ENCODE measurements at places on chromosomes 2 and 18.

DNA sequence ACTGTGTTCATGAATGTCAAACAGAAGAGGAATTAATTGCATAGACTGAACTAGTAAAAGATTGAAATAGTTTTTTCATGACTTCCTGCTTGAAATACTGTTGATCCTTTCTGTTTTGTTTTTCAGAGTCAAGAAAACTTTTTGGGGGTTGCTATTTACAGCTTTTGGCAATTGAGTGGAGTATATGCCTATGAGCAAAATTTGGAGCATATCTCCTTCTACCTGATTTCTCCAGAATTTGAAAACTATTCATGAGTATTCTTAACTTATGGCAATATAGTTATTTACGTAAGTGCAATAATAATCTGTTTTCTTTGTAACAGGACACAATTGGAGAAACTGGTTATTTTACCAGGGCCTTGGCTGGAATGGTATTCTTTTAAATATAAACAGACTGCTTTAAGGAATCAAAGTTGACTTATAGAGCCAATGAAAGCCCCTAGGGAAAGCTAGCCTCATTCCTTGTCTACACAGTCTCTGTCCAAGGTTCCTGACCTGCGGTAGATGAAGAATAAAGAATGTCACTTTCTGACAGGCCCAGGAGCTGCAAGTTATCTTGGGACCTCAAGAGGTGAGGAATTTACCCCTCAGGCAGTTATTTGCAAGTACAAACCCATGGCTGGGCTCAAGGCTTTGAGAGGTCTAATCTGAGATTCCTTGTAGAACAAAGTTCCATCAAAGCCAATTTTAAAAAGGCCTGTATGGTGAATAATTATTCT lies 193.5 kb upstream of the NDUFV2 start:
- no peak for DNase-seq

GRCh38 chr2:215498431-215498830 lies 62.6 kb upstream of the FN1 start:
- DNase-seq: no peak

GRCh38 chr2:158473719-158474392 lies 17.1 kb downstream of the PKP4 start:
- no peak for DNase-seq

DNA sequence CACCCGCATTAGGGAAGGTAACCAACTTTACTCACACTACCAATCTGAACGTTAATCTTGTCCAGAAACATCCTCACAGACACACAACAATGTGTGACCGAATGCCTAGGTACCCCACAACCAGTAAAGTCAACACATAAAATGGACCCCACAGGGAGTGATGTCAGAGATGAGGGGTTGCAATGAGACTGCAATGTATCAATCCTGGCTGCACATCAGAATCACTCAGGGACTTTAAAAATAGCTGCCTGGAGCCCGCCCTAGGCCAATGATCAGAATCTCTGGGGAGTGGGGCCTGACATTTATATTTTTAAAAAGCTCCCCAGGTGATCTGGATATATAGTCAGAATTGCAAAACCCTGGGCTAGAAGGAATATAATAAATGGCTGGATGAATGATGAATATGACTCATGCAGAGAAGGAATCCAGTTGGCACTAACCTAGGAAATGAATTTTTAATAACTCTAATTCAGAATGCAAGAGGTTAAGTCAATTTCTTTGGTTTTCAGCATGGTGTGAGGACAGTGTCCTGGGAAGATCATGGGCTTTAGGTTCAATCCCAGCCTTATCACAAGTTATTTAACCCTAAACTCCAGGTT lies 92.8 kb downstream of the COLEC12 start:
- no peak for DNase-seq

DNA sequence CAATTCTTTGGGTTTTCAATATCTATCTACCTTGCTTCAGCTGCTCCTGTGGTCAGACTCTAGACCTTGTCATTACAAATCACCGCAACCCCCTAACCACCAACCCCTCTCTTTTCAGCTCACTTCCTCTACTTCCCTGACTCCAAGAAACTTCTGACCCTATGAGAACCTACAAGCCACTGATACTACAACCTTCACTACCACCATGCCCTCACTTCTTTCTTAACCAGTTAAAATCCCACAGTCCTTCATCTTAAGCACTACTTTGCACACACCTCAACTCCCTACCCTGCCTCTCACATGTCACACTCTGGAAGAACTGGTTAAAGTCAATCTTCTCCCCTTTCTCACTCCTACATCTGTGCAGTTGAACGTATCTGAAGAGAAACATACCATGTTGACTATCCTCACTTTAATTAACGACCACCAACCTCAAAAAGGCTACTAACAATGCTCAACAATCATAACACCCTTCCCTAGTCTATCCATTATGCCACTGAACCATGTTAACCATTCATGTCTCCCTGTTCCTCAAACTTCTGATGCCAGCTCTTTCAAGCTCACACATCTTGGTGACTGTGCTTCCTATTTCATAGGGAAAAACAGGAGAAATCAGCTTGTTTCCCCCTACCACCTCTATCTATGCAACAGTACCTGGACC lies 12.6 kb downstream of the EIF2AK3 start:
- DNase-seq: no peak

Measured in activated CD8-positive, alpha-beta memory T cell treated with anti-CD3 and anti-CD28 coated beads for 1 hour (primary cell).